Stimulated activated CD4-positive, alpha-beta T cell treated with anti-CD3 and anti-CD28 coated beads, Interleukin-1b, Interleukin-23, amount 100 ng/mL, for 1 hour (primary cell): ENCODE measurements at places on chromosomes 5 and 9.

- no peak for DNase-seq
Measured at GRCh38 chr9:116816484-116816883, 129.4 kb downstream of the TRIM32 start.

- no peak for DNase-seq
Measured at GRCh38 chr5:139569270-139569955, 8.3 kb downstream of the UBE2D2 start.

GRCh38 chr9:125634040-125634717 is 72.8 kb downstream of the MAPKAP1 start:
- DNase-seq = no peak

DNA sequence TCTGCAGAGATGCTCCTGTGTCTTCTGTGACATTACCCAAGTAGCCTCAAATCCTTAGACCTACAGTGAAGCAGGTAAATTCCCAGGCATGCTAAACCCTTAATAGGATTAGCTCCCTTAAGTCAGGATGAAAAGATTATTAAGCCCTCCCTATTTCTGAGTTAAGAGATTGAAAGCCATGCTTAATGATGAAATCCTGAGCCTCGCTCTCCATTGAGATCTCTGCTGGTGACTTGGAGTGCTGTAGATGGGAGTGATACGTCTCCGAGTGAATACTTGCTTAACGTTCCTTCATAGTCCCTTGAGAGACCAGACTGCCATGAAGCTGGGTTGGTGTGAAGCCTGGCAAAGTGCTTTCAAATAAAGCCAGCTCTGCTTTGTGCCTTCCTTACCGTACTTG is 34.2 kb downstream of the AOPEP start:
- no peak for DNase-seq

DNA sequence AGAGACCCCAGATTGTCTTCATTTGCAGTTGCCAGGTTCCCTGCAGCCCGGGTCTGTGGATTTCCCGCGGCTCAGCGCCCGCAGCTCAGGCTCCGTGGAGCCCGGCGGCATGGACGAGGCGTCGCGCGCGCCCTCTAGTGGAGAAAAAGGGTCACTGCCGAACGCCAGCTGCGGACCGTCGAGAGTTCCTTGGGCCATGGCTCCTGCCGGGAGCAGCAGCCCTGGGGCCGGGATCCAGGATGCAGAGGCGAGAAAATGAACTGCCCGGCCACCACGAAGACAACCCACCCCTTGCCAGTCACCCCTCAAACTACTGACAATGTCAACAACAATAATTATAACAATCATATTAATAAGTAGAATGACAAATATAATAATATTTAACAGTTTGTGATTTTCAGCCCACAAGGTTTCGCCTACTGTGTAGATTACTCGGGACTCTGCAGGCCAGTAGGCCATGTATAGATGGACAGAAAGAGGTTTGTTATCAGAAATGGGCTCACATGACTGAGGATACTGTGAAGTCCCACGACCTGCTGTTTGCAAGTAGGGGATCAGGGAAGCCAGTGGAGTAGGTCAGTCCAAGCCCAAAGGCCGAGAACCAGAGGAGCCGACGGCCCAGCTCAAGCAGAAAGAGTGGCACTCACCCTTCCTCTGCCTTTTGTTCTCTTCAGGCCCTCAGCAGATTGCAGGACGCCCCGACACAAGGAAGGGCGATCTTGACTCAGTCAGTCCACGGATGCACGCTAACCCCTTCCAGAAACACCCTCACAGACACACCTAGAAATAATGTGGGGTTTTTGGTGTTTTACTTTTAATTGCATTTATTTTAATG is 43.1 kb downstream of the BOD1 start:
- peak; percentile 29 for DNase-seq

- DNase-seq = no peak
Measured at GRCh38 chr9:96483733-96484390, 33.9 kb downstream of the HABP4 start.

GRCh38 chr5:124605541-124605940 is 140.9 kb downstream of the ZNF608 start:
- DNase-seq = no peak

GRCh38 chr5:120535900-120536299 is 71.8 kb downstream of the PRR16 start:
- DNase-seq = no peak

DNA sequence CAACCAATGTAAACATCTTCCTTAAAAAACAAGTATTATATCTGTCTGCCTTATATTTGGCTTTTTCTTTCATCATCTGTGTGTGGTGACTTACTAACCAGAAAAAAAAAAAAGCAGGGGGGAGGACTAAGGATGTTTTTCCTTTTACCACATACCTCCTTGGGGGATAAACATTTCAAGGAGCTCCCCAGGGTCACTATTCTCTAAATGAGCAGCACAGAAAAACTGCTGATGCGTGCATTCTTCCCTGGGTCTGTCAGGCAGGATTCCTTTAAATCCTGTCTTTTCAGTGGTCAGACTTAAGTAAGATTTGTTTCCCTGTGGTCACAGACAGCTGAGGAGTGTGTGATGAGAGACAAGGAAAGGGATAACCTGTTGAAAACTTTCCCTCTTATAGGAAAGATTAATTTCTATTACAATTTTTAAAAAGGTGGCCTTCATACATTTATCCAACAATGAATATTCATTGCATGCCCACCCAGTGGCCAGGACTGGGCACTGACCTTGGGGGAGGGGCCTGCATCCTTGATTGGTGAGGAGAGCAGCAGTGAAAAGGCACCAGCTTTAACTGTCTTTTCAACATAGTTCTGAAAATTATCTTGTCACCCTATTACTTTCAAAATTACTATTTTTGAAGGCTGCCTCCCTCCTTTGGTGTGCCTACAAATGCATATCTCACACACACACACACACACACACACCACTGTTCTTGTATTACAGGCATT is 123.1 kb downstream of the TLE4 start:
- DNase-seq = no peak

- no peak for DNase-seq
Measured at GRCh38 chr5:145803112-145804004, 31.8 kb downstream of the PRELID2 start.

- no peak for DNase-seq
Measured at GRCh38 chr9:108469654-108470053, 386.1 kb downstream of the ACTL7B start.

DNA sequence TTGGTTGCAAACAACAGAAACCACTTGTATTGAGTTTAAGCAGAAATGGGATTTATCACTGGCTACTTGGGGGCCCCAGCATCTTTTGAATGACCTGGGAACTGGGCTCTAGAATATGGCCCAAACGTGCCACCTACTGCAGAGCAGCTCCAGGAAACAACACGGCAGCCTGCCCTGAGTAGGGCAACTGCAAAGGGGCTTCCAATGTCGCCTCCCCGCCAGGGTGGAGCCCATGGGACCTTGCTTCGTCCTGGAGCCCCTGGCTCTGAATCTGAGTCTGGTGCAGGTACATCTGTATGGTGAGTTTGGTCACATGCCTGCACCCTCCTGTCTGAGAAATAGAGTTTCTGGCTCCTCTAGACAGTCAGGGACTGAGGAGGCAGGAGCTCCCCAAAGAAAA is 38.6 kb downstream of the BOD1 start:
- DNase-seq = no peak

DNA sequence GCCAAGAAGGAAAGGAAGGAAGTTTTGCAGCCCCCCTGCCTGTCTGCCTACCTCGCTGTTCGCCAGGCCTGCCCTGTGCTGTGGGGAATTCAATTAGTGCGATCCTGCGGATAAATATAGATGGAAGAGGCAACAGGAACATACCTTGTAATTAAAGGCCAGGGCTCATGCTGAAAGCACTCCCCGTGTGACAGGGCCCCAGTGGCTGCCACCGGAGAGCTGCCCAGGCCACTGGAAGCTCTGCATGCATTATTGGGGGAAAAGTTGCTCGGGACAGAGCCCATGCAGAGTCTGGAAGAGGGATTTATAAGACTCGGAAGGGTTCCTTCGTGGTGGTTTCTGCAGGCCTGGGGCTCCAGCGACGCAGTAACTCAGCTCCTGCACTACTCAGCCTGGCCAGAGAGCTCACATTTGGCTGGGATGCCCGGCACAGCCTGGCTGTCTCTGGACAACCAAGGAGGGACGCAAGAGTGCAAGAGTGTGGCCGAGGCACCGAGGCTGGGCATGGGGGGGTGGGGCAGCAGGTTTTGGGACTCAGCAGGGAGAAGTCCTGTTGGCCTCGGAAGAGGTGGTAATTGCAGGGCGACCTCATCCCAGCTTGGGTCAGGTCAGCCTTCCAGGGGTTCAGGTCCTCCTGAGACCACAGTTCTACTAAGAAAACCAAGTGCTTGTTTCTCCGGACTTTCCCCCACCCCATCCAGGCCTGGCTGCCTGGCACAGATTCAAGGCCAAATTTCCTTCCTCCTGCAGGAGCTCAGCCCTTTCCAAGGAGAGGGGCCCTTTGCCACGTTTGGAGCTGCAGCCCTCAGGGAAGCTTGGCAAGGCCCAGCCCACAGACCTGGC is 68.1 kb upstream of the GGTA1 start:
- DNase-seq = no peak

DNA sequence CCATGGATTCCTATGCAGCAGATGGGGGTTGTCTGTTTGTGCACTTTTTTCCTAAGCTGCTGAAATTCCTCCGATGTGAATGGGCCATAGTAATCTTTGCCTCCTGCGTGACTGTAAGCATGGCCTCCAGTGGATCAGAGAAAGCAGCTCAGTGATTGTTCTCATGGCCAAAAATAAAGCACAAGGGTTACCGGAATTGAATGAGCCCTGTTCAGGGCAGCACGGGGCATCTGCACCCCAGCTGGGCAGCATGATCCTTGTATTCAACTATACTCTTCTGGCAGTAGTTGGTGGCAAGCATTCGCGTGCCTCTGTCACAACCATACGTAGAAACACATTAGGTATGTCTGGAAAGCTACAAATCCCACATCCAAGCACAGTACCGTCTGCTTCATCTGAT is 193.9 kb downstream of the RORB start:
- DNase-seq = no peak

- no peak for DNase-seq
Measured at GRCh38 chr5:10673407-10673806, 87.6 kb downstream of the DAP start.

- no peak for DNase-seq
Measured at GRCh38 chr5:91383956-91384300, 811 bp upstream of the ARRDC3 start.

GRCh38 chr5:109689740-109690241 is at the start of gene MAN2A1:
Gene MAN2A1 (plus strand): TSS chr5:109689927. CDS start chr5:109690418, 491 bp downstream.
- DNase-seq = peak; percentile 49

GRCh38 chr9:93220627-93221026 is 36.7 kb downstream of the WNK2 start:
- DNase-seq = no peak

GRCh38 chr9:22098643-22099332 is 89.7 kb upstream of the CDKN2B start:
- no peak for DNase-seq

DNA sequence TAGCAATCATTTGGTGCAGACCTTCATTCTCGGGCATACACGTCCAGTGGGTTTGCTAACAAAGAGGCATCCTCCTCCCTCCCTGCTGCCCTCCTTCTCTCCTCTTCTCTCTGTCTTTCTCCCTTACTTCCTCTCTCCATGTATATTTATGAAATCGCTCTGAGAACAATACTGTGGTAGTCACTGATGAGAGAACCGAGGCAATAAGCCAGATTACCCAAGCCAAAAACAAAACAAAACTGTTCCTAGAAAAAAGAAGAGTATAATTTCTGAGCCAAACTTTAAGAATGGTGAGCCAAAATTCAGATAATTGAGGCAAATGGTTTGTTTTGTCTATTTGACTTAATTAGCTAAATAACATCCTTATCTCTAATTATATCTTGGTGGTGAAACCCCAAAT is 15.8 kb upstream of the HMHB1 start:
- no peak for DNase-seq

GRCh38 chr9:94568250-94568889 is 13.5 kb downstream of the PCAT7 start:
- no peak for DNase-seq

GRCh38 chr5:177357459-177358351 is at the start of gene RGS14:
Gene RGS14 (plus strand): TSS chr5:177357924. CDS start chr5:177358025, 101 bp downstream.
- DNase-seq = no peak

- no peak for DNase-seq
Measured at GRCh38 chr5:114238771-114239313, 123.0 kb upstream of the KCNN2 start.

DNA sequence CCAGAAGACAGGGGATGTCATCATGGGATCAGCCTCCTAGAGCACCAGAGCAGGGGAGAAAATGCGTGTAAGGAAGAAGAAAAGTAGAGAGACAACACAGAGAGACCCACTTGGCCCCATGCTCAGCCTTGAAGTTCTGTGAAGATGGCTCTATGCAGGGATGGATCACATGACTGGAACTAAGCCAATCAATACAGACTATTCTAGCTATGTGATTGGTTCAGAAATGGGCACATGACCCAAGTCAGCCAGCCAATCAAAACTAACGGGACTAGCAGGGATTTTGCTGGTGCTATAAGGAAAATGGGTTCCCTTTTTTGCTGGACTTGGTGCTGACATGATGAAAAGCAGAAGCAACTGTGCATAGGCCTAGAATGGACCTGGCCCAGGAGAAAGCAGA is 173.0 kb upstream of the TBC1D2 start:
- DNase-seq = no peak

- no peak for DNase-seq
Measured at GRCh38 chr5:37249815-37250164, 614 bp upstream of the CPLANE1 start.

GRCh38 chr9:26566141-26566540 is 326.5 kb downstream of the CAAP1 start:
- DNase-seq = no peak

- DNase-seq = no peak
Measured at GRCh38 chr5:55286411-55286933, 21.0 kb downstream of the DHX29 start.

DNA sequence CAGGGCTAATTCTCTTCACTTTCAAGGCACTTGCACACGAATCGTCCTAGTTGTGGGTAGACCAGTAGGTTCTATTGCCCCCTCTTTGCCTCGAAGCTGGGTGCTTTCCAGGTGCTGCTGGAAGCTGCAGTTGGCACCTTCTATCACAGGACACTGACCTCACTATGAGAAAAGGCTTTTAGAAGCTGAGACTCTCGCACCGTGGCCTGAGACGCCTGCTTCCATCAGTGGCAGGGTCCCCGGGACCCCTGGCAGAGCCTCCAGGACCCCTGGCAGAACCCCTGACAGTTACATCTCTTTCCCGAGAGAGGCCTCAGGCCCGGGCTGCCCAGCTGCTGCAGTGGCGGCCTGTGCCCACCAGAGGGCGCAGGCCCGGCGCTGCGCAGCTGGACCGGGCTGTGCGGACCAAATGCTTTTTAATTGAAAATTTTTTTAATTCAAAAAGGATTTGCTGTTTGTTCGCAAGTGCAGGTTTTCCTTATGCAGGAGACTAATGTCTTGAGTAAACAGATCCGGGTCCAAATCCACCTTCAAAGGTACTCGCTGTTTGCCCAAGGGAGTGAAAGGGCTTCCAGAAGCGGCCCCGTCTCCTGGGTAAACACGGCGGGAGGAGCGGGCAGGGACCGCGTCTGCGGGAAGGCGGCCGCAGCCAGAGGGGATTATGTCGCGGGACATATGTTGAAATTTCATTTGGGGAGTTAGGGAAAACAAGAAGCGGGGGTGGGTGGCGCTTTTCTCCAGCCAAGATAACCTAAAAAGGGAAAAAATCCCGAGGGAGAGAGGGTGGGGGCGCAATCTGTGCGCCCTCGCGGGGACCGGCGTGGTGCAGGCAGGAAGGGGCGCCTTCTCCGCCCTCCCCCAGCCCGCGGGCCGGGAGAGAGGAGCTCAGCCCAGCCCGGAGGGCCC is 114.5 kb upstream of the LMX1B start:
- DNase-seq = peak; percentile 26

GRCh38 chr5:165720901-165721300 is 2215.5 kb downstream of the MAT2B start:
- no peak for DNase-seq
